SK-N-SH treated with all-trans-retinoic acid at 6 μM for 48 hours (cell line): ENCODE measurements at places on chromosomes 7 and 10.

GRCh38 chr7:116534790-116535189 lies 10.0 kb downstream of the CAV1 start:
- ATAC-seq, result peak; percentile 4; the same call in 2 of the 3 replicates

- no peak for ATAC-seq
These were observed 299.4 kb downstream of the PTEN start for GRCh38 chr10:88162852-88163251.

DNA sequence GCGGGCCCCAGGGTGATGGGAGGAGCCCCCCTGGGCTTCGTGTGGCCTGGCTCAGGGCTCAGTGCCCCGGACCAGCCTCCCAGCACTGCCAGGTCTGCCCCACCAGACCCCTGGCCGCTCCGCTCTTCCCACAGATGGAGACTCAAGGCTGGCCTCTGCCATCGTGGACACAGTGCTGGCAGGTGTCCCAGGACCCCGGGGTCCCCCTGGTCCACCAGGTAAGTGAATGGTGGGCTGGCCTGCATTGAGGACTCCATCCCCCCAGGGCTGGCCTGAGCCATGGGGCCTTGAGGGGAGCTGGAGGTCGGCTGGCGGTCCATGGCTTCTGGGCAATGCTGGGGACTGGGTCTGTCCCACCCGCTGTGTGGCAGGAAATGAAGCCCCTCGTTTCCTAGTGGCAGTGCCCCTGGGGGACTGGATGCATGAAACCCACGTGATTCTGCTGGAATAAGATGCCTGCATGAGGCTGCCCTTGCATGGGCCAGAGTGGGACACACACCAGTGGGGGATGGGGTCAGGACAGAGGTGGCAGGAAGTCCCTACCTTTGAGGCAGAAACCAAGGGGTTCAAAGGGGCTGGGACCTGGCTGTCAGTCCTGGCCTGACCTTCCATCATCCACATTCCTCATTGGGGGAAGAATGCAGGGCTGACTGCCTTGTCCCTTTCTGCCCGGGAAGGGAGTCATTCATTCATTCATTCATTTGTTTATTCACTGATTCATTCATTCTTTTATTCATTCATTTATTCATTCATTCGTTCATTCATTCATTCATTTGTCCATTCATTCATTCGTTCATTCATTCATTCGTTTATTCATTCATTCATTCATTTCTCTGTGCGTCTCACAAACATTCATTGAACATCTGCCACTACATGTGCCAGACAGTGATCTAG lies 81.8 kb downstream of the MYL10 start:
- ATAC-seq, result no peak

- ATAC-seq, result peak; percentile 1; the same call in 2 of the 3 replicates
These were observed 73.0 kb upstream of the LRRC4 start for GRCh38 chr7:128104108-128104742.

- no peak for ATAC-seq
These were observed 510.0 kb downstream of the ANKRD7 start for GRCh38 chr7:118734541-118734940.

DNA sequence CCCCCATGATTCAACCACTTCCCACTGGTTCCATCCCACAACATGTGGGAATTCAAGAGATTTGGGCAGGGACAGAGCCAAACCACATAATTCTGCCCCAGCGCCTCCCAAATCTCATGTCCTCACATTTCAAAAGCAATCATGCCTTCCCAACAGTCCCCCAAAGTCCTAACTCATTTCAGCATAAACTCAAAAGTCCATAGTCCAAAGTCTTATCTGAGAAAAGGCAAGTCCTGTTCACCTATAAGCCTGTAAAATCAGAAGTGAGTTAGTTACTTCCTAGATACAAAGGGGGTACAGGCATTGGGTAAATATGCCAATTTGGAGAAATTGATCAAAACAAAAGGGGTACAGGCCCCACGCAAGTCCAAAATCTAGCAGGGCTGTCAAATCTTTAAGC lies 272.9 kb downstream of the MAGI2 start:
- ATAC-seq, result no peak

GRCh38 chr7:116929021-116929420 lies 24.3 kb upstream of the ST7 start:
- ATAC-seq, result no peak

DNA sequence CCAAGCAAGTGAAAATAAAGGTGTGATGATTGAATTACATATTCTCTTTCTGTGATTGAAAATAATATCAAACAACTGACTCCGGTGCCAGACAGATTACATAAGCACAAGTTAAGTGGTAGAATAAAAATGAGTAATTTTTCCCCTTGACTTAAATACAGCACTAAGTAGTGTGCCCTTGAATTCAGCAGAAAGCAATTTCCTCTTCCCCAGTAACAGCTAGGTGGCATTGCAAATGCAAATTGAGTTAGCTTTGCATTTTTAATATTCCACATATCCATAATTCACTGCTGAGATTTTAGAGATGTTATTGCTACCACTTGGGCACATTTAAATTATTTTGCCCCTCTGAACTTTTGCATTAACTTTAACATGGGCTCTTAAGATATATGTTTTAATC lies 89.8 kb upstream of the NPVF start:
- ATAC-seq, result no peak

DNA sequence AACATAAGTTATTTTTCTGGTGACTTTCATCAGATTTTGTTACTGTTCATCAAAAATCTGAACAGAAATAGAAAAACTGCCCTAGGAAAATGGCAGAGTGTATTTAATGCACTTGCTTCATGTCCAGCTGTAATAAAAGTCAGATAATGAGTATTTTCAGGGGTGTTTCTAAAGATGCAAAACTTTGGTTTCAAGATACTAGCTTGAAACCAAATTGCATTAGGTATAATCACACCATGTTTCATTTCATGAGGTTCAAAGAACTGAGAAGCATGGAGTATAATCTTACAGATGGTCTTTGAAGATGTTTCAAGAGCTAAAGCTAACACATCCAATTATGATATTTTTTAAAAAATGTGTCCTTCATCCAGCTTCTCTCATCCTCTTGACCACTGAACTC lies 128.9 kb downstream of the NRCAM start:
- no peak for ATAC-seq

DNA sequence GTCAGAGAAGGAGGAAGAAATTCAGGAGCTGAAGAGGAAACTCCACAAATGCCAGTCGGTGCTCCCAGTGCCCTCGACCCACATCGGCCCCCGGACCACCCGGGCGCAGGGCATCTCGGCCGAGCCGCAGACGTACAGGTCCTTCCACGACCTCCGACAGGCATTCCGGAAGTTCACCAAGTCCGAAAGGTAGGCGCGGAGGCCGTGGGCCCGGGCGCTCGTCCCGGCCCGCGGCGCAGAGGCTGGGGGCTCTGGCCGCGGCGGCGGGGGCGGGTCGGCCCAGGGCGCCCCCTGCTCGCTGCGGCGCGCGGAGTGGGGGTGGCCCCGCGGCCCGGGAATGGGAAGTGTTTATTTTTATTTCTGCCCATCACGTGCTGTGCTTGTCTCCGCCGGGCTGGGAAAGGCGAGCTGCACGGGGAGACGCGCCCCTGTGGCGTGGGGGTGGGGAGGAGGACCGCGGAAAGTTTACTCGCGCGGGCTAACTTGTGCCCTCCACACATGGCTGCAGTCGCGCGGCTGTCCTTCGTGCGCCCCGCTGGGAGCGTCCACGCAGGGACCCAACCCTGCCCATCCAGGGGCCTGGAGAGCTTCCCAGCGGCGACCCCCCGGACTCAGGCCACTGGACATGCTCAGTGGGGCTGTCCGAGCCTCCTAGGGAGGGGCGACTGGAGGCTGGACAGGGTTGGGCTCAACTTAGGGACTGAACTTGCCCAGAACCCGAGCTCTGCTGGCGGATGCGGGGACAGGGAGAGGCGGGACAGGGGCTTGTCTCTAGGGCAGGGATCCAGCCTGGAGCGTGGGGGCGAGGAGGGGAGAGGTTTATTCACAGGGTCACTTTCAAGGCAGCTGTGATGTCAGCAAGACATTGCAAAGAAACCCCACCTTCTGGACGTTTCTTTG lies 82.6 kb upstream of the PRKG1 start:
- peak; percentile 56 for ATAC-seq

GRCh38 chr7:72446591-72447462 lies 34.7 kb upstream of the CALN1 start:
- ATAC-seq, result peak; percentile 48

GRCh38 chr7:65438598-65438997 lies 64.9 kb downstream of the ZNF92 start:
- peak; percentile 71 for ATAC-seq

DNA sequence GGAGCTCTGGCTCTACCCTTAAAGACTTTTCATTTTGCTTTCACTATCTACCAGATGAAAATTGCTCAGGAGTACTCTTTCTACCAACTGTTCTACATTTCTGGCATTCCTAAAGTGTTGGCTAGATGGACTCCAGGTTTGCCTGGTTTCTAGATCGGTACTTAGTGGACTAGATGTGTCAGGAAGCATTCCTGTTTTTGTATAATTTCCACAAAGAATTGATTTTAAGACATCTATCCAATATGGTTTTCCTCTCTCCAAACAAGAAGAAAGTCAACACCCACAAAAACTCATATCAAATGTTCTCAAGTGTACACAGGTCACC lies 157.7 kb downstream of the CHRM2 start:
- ATAC-seq, result no peak

DNA sequence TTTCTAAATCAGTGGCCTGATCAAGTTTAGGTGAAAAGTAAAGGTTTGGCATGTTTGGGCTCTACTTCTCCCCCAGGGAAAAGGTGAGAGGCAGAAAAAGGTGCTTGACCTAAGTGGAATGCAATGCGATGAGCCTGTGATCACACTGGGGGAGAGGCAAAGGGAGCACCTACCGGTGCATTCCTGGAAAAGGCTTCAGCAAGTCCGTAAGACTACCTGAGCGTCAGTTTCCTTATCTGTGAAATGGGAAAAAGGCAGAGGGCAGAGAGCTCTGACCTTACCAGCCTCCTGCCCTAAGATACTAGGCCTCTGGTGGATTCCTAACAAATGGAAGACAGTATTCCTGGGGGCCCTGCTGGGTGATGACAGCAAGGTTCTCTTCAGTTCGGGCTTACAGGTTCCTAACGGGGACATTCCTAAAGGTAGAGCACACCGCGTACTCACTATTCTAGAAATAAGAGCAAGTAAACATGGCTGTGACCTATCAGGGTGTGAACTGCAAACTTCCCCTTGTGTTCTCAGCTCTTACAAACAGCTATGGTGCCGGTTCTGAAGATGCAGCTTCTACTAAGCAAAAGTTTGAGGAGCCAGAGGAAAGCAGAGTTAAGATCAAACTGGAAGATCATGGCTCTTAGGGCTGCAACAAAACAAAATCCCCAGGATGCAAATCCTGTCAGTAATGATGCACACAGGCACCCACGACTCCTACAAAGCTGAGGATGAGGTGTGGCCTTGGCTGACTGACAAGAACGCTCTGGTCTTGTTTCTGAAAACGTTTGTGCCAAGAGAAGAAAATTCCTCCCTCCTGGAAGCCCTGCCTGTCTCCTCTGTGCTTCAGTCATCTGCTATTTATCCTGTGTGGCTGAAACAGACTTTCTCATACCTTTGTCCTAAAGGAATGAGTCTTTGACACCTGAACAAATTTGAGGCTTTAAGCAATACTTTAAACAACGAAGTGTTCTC lies 13.3 kb upstream of the ACSL5 start:
- no peak for ATAC-seq

DNA sequence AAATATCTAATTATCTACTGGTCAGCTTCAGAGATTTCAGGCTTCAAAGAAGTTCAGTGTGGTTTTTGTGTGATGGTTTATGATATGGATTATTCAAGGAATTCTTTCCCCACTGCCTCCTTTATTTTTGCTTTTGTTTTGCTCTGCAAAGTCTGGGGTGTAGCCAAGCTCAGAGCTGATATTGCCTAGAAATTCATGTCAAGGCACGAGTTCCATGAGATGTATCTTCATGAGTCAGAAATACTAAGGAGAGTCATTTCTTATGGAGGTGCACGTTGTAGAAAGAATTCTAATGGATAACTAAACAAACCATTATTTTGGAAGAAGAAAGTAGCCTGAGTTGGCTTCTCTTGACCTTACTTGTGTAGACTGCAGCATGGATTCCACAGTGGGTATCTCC lies 37.4 kb downstream of the VIM start:
- ATAC-seq, result no peak

- no peak for ATAC-seq
These were observed 1.2 kb downstream of the EPO start for GRCh38 chr7:100721505-100721812.

- ATAC-seq, result no peak
These were observed 167.5 kb downstream of the PRKAG2 start for GRCh38 chr7:151709141-151710038.

DNA sequence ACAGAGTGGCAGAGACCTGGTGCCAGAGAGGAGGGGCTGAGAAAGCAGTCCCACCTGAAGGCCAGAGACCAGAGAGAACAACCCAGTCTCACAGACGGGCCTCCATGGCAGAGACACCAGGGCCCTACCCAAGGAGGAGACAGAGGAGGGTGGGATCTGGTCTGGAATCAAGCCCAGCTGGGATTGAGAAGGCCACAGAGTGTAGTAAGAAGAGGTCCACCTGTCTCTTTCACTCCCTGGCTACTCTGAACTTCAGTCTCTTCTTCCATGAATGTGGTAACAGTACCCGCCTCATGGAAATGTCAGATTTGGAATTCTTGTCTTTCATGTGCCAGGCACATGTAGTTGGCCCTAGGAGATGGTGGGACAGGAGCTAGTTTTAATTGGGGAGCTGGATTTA lies 55.6 kb downstream of the CLIP2 start:
- ATAC-seq, result no peak

DNA sequence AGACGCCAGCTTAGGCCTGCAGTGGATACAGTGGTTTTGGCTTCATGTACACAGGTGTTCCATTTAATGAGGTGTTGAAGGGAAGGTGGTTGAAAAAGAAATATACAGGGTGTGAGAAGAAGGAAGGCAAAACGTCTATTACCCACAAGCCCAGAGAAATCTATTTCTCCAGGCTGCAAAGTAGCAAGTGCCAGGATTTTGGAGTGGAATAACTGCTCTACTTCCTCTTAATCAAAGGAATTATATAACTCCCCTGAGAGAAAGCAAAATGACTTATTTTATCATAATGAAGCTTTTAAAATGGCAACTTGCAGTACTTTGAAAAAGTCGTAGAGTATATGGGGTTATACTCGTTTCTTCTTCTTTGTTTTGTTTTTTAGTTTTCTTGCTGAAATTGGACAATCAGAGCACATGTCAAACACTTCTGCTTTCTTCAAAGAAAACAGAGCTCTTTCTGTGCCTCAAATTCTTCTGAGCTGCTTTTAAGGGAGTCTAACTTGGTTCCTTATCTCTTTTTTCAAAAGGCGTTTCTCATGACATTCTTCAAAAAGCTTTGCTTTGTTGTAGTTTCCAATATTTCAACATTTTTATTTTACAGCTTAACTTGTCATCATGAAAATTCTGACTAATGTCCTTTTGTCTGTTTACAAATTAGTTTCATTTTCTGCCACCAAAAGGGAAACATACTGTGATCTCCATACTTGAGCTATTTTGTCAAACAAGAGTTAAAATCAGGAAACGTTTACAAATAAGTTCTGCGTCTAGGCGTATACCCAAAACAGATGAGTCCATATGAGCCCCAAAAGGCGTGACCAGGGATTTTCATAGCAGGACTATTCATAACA lies 289.7 kb downstream of the FRMD4A start:
- no peak for ATAC-seq

DNA sequence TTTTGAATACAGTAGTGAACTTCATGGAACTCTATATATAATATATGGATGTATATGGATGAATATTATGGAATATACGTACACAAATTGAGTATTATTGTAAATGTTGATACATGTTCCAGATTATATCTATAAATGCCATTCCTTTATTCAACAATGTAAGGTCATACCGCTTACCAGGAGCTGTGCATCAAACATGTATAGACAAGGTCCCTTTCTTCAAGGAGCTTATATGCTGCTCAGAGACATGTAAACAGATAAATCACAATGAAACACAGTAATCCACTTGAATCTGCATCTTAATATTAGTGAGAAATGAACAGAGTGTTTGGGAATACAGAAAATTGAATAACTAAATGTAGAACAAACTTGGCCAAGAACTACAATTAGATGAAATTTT lies 898 bp upstream of the SEM1 start:
- ATAC-seq, result no peak
